Stimulated activated naive CD8-positive, alpha-beta T cell treated with anti-CD3 and anti-CD28 coated beads, Interleukin-15, amount 100 ng/mL, for 72 hours (primary cell): ENCODE measurements at places on chromosomes 11 and 22.

- DNase-seq, result no peak
Observed at GRCh38 chr11:27795955-27796861, 96.0 kb upstream of the BDNF start.

DNA sequence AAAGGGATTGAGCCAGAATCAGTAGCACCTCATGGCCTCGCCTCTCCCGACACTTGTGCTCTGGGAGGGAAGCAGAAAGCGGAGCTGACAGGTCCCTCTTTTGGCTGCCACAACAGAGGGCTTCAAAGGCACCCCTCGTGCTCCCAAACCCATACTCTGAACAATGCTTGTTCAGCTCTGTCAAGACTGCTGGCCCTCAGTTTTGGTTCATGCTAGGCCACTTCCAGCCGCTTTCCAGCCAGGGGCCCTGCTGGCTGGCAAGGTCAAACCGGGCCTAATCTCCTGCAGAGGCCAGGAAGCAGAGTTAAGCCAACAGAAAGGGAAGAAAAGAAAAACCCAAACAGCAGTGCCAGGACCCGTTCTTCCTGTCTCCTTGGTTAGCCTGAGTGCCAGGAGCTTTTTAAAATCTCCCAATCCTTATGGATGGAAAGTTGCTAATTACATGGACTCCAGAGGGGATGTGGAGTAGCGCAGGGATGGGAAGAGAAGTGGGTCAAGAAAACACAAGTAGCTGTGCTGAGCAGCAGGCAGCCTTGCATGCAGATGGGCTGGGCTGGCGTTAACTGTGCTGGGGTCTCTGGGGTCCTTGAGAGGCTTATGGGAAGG lies 150.6 kb downstream of the GRIK4 start:
- DNase-seq, result no peak

GRCh38 chr11:11171854-11172253 lies 181.2 kb downstream of the CSNK2A3 start:
- DNase-seq, result peak; percentile 12

DNA sequence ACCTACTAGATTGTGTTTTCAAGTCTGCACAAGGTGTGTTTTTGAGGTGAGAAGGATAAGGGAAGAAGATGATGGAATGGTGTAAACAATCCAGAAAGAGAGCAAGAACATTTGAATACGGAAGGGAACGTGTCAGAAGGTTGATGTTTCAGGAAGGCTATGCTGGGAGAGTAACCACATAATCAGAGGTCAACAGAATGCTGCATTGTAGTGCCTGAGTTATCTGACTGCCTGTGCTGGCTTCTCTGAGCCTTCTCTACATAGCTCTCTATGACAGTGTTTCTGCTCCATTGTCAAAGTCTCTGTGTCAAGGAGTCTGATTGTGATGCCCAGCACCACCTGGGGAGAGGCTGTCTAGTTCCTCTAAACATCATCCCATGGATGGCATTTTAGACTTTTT lies 74.1 kb downstream of the CYB5R2 start:
- no peak for DNase-seq

DNA sequence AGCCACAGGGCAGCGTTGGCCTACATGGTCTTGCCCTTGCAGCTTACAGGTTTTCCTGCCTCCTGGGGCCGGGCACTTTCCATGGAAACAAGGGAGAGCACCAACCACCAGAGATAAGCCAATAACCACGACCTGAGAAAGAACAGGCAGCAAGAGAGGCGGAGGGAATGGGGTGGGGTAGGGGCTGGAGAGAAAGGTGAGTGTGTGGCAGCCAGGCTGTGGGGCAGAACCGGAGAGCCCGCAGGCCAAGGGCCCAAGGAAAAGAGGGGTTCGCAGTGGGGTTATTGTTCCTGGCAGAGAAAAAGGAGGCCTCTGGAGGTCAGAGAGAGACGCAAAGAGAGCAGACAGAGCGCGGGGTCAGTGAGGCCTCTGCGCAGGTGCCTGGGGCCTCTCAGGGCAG lies 33.2 kb downstream of the LRRC74B start:
- no peak for DNase-seq

- no peak for DNase-seq
Observed at GRCh38 chr22:29457730-29458129, 19.3 kb downstream of the RFPL1 start.

- no peak for DNase-seq
Observed at GRCh38 chr11:86488553-86488952, 113.9 kb downstream of the CCDC81 start.

GRCh38 chr11:32820497-32820896 lies 9.2 kb upstream of the PRRG4 start:
- DNase-seq, result no peak
